ENCODE measurements at places on chromosomes 11 and 22.
A peak's percentile ranks its signal among the peaks of the same experiment; 100 is the strongest.

GRCh38 chr11:70873736-70874412 is 378.5 kb downstream of the SHANK2 start:
- DNase-seq: no peak

- no peak for DNase-seq
These were observed 14.4 kb downstream of the C22orf42 start for GRCh38 chr22:32144496-32145274.

- DNase-seq: no peak
These were observed 775 bp downstream of the FAM181B start for GRCh38 chr11:82732734-82733443.

GRCh38 chr11:12288212-12288930 is 89.0 kb upstream of the PARVA start:
- DNase-seq: peak; percentile 50

GRCh38 chr22:24104307-24105012 is 76.8 kb upstream of the SUSD2 start:
- DNase-seq: no peak

- no peak for DNase-seq
These were observed 1302.8 kb upstream of the CNTN5 start for GRCh38 chr11:97717922-97718321.

GRCh38 chr22:50045211-50046018 is 12.7 kb downstream of the TTLL8 start:
- DNase-seq: no peak

DNA sequence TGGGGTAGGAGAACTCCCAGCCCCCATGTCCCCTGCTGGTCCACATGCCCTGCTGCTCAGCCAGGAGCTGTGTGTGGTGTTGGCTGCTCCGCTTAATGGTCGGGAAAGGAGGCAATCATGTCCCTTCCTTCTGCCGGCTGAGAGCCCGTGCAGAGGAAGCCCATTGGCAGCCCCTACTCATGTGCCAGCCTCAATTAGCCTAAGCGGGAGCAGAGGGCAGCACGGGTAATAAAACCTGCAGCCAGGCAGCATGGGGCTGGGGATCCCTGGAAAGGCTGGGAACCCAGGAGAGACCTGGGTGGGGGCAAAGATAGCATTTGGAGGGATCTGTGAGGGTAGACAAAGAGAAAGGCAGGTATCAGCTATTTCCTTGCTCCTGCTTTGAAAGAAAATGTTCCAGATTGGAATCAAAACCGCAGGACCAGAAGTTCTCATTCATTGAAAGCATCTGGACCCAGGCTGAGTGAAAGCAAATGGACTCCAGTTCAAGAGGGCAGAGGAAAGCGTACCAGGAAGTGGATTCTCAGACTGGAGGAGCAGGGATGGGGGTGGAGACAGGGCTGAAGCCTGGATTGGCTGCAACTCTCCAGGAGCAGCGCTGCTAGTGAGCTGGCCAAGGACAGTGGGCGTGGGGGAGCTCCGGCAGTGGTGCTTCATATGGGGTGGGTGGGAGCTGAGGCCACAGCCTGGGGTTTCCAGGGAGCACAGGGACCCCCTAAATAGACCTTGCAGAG is 103.4 kb upstream of the NECTIN1 start:
- peak; percentile 50 for DNase-seq

DNA sequence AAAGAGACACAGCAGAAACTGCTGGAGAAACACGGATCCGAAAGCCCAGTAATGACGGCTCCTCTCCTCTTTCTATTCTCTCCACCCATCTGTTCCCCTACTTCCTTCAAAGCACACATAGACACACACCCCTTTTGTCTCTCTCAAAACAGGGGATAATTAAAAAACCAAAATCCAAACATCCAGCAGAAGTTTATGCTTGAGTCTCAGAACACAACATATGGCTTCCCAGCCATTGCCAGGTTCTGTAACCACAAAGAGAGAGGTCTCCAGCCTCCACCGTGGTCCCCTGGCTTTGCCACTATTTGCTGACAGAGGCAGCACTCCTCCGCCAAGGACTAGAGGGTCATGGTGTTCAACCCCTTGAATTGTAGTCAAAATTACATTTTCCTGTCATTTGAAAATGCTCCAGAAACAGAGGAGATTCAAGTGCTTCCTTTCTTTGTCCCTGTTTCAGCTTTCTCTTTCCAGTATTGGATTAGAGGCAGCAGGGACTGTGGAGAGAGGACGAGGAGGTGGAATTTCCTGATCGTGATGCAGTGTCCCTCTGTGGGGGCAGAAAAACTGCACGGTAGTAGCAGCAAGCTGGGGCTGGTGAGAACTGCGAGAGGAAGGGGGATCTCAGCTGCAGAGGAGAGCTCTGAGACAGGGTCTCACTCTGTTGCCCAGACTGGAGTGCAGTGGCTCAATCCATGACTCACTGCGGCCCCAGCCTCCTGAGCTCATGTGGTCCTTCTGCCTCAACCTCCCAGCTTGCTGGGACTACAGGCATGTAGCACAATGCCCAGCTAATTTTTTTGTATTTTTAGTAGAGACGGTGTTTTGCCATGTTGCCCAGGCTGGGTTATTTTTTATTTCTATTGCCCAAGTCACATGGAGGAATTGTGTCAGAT is 60.3 kb downstream of the UBASH3B start:
- DNase-seq: no peak

DNA sequence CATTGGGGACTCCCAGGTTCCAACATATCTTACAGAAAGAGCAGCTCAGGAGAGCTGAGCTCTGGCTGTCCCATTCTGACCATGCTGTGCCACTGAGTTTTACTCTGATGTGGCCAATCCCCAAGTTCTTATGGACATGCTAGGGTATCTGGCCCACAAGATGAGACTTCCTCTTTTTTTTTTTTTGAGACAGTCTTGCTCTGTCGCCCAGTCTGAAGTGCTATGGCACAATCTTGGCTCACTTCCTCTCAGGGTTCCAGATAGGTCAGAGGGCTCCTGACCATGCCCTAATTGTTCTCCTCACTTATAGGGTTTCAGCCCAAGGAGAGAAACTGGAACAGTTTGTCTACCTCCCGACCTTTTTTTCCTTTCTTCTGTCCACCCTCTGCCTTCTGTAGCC is 152.3 kb upstream of the CCDC90B start:
- DNase-seq: no peak

DNA sequence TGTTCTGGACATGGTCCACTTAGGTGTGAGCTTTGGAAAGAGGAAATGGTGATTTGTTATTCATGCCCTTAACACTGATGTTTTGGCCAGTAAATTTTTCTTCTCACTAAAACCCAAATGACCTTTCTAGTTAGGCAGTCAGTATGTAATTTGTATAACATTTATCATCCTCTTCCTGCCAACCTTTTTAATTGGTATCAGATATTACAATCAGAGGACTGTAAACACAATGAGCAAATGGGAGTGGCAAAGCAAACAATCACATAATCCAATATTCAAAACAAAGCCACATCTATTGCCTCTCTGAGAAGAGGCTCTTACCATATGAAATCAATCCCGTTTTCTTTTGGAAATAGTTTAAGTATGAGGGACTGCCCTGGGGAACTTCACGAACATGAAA is 49.1 kb downstream of the BBOX1 start:
- DNase-seq: no peak

GRCh38 chr11:3994030-3994640 is 100.5 kb upstream of the RRM1 start:
- no peak for DNase-seq

- DNase-seq: no peak
These were observed 8.7 kb downstream of the TRIM22 start for GRCh38 chr11:5698281-5698680.

- no peak for DNase-seq
These were observed 21.1 kb downstream of the STIM1 start for GRCh38 chr11:3876613-3877012.

DNA sequence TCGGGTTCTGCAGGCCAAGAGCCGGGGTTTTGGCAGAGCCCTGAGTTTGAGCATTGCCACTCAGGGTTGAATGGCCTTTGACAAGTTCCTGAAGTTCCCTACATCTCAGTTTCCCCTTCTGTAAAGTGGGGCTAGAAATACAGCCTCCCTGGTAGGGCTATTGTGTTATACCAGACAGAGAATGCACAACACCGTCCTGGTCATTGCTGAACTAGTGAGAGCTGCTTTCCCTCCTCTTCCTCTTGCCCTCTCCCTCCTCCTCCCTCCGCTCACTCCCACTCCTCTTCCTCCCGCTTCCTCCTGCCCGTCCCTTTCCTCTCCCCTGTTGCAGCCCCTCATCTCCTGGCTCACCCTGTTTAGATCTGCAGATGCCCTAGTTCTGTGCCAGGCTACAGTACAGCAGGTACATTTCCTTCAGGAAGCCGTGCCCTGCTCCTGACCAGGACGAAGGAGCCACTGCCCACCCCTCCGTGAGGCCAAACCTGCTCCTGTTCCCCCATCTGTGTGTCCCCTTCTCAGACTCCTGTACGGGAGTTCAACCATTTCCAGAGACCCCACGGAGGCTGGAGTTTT is 91.5 kb upstream of the SHANK2 start:
- no peak for DNase-seq

GRCh38 chr11:69888483-69889181 is 69.4 kb upstream of the FGF3 start:
- DNase-seq: peak; percentile 64

- DNase-seq: no peak
These were observed 1010.3 kb upstream of the TENM4 start for GRCh38 chr11:80451105-80451504.

- DNase-seq: no peak
These were observed 76.8 kb upstream of the BIRC3 start for GRCh38 chr11:102240502-102240901.

DNA sequence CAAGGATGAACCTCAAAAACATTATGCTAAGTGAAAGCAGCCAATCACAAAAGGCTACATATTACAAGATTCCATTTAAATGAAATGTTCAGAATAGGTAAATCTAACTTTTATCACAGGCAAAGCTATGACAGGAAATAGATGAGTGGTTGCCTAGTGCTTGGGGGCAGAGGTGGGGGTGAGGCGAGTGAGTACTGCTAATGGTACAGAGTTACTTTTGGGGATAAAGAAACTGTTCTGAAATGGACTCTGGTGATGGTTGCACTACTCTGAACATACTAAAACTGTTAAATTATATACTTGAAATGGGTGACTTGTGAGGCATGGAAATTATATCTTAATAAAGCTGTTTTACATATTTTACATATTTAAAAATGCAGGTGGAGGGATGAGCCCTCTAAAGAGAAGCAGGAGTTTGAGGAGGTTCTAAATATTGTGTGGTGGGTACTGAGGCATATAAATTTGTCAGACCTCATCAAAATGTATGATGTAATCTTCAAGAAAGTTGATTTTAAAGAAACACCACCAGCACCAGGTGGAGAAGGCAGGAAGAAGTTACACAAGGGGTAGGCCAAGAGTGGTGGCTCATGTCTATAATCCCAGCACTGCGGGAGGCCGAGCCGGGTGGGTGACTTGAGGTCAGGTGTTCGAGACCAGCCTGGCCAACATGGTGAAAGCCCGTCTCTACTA is 3.6 kb downstream of the SLC43A1 start:
- DNase-seq: no peak

DNA sequence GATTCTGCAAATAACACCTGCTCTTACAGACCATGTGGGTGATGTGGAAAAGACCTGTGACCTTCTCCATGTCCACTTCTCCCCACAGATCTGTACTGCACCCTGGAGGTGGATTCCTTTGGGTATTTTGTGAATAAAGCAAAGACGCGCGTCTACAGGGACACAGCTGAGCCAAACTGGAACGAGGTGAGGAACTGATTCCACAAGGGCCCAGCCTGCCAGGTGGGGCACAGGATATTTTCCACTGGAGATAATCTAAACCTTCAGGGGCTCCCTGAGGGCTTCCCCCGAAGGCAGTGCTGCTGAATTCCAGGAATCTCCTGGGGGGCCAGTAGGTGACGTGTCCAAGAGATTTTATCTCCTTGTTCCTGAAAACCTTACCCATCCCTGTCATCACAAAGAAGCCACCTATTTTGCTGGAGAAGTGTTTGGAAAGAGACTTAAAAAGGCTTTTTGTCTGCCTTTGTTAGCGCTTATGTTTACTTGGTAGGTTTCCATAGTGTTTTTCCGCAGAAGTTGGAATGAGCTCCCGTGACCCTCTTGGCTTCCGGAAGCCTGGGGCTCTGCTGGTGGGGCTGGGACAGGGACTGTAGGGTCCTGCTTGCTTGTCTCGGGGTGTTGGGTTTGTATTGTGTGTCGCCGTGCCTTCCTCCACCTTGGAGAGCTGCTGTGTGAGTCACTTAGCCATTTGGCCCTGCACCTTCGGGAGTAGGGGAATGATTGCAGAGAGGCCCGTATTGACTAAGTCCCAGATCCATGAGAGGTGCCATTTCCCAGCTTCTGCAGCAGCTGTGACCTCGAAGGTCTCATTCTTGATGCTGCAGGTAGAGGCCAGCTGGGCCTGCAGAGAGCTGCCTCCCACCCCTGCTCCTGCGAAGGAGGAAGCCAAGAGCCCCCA is 112.4 kb downstream of the BCR start:
- no peak for DNase-seq

GRCh38 chr11:2093575-2094353 is 45.4 kb downstream of the IGF2 start:
- DNase-seq: no peak

GRCh38 chr22:31627223-31627731 is 34.7 kb downstream of the PISD start:
- no peak for DNase-seq

- no peak for DNase-seq
These were observed 79.7 kb upstream of the WNT7B start for GRCh38 chr22:46056546-46057245.

GRCh38 chr22:49709464-49709863 is 118.2 kb downstream of the BRD1 start:
- no peak for DNase-seq

GRCh38 chr11:123570939-123571580 is 83.4 kb downstream of the SCN3B start:
- DNase-seq: no peak

- DNase-seq: no peak
These were observed 1.4 kb upstream of the VPREB1 start for GRCh38 chr22:22243033-22243680.

GRCh38 chr22:50306753-50307749 is at the start of gene PLXNB2:
TSS of gene PLXNB2 (minus strand) at chr22:50307646. CDS start at chr22:50290584, 17,062 bp downstream.
- no peak for DNase-seq

GRCh38 chr22:39244496-39245129 is at the start of gene PDGFB:
TSS of gene PDGFB (minus strand) at chr22:39244982. CDS start at chr22:39243963, 1,019 bp downstream.
- DNase-seq: no peak

GRCh38 chr22:24803064-24803542 is 2.9 kb upstream of the SGSM1 start:
- DNase-seq: no peak
